Right cardiac atrium (tissue), 5 donors: ENCODE measurements at places on chromosomes 7 and 10.

- DNase-seq: no peak
These were observed 68.0 kb downstream of the TRIL start for GRCh38 chr7:28890137-28890536.

GRCh38 chr7:23545493-23545892 is 13.7 kb upstream of the TRA2A start:
- no peak for DNase-seq

- no peak for DNase-seq
These were observed 1.8 kb upstream of the INTS1 start for GRCh38 chr7:1505731-1506550.

DNA sequence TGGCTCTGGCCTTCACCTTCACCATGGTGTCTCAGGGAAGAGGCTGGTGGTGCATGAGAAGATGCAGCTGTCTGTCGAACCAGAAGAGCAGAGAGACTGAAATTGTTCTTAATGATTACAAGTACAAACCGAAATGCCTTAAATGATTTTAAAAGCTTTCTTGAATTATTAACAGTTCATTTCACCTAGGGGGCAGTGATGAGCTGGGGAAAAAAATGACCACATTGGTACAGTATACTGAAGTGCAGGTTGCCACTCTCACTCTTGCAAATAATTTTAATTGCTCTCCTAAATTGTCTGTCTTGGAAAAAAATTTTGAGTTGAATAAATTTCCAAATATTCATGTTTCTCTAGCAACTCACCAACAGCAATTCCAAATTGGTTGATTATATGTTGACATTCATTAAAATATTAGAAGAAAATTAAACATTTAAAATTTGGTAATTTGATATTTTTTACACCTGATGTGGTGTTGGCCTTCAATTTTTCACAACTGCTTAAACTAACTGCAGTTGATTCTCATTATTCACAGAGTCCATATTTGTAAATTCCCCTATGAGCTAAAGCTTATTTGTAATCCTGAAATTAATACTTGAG is 692.6 kb downstream of the ZWINT start:
- no peak for DNase-seq

GRCh38 chr10:88913788-88914187 is 33.7 kb downstream of the STAMBPL1 start:
- no peak for DNase-seq

DNA sequence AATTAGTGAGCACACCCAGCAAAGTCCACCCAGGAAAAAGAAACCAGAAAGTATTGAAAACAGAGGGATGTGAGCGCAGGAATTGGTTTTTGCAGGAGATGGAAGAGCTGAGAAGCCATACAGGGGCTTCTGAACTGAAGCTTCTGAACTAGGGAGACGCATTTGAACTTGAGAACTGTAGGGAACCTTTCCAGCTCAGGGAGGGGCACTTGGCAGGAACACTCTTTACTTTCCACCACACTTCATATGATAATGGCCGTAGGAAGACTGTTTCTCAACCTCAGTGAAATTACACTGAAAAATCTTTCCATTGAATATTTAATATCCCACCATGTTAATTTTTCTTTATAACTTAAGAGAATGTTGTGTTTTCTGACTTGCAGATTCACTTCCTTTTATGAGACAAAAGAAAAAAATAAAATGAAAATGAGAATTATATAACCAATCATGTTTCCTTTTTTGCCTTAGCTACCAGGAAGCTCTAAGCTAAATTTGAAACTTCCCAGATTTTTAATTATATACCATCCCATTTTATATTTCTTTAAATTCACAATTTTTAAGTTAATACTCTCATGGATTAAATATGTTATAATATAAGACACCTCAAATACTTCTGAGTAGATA is 98.3 kb upstream of the TCF7L2 start:
- DNase-seq: no peak

DNA sequence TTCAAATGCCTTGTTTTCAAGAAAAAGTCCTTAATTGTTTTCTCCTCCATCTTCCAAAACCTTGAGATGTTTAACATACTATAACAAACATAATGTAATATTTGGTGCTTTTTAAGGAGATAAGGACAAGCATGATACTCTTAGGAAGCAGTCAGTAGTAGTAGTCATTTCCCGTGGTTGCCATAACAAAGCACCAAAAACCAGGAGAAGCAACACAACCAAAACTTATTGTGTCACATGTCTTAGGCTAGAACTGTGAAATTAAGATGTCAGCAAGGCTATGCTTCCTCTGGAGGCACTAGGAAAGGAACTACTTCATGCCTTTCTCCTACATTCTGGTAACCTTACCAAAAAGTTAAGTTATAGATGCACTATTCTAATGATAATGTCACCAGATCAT is 106.8 kb downstream of the MBL2 start:
- DNase-seq: no peak

GRCh38 chr10:6301488-6302075 is 98.8 kb downstream of the PFKFB3 start:
- DNase-seq: no peak

GRCh38 chr7:37495574-37496184 is 47.0 kb upstream of the ELMO1 start:
- no peak for DNase-seq

- DNase-seq: no peak
These were observed 226.5 kb downstream of the INHBA start for GRCh38 chr7:41476460-41476803.

GRCh38 chr7:36207451-36208291 is 54.6 kb downstream of the EEPD1 start:
- DNase-seq: peak; percentile 43

DNA sequence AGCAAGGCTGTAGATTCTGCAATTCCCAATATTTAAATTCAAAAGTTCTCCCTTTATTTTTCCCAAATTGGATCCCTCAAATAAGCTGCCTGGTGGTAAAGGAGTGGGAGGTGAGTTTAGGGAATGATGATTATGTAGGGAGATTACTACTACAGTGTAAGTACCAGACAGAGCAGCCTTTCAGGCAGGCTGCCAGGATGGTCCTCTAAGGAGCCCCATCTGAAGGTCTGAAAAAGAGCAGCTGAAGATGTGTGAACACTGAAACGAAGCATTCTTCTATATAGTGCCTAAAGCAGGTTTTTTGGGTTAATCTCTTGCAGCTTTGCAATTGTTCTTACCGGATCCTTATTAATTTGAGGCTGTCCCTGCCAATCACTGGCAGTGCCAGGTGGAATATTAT is 84.7 kb downstream of the CREB5 start:
- no peak for DNase-seq

DNA sequence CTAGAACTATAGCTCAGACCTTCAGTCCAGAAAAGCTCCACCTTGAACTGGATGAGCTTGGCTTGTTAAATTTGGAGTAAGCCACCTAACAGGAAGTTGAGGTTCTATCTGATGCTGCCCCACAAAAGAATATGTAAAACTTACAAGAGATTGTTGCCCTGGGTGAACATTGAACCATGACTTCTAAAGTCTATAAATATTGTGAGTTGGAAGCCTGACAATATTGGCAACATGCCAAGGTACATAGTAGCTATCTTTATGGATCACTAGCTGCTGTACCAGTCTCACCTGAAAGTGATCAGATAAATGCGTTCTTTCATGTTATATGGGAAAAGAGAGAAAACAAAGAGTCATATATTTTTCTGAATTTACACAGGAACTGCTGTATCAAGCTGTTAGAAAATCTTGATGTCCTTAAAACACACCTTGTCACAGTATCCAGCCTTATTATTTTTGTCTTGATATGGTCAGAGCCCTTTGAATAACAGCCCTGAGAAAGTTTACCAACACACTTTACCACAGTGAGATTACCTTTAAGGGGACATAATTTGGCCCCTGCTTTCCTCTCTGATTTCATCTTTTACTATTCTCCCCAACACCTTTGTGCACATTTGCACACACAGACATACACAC is 92.0 kb downstream of the LSMEM1 start:
- DNase-seq: no peak

GRCh38 chr10:31340343-31340742 is 21.3 kb downstream of the ZEB1 start:
- no peak for DNase-seq

- DNase-seq: peak; percentile 87
These were observed 63.7 kb upstream of the WAPL start for GRCh38 chr10:86585037-86585929.

DNA sequence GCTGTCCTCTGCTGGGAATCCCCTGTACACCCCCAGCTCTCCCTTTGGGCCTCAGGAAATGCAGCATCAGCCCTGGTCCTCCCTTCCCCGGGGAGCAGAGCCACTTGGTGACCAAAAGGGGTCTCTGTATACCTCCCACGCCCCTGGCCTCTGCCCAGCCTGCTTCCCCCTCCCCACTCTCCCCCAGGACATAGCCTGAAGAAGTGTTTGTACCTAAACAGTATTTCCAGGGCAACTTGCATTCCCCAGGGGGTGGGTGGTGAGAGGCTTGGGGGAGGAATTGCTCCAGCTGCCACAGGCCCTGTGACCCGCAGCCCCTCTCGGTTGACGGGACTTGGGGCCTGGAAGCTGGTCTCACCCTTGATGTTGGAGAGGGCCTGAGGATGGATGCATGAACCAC is 39.3 kb downstream of the TMEM270 start:
- no peak for DNase-seq

- DNase-seq: no peak
These were observed 65.1 kb downstream of the RSU1 start for GRCh38 chr10:16752099-16752498.

DNA sequence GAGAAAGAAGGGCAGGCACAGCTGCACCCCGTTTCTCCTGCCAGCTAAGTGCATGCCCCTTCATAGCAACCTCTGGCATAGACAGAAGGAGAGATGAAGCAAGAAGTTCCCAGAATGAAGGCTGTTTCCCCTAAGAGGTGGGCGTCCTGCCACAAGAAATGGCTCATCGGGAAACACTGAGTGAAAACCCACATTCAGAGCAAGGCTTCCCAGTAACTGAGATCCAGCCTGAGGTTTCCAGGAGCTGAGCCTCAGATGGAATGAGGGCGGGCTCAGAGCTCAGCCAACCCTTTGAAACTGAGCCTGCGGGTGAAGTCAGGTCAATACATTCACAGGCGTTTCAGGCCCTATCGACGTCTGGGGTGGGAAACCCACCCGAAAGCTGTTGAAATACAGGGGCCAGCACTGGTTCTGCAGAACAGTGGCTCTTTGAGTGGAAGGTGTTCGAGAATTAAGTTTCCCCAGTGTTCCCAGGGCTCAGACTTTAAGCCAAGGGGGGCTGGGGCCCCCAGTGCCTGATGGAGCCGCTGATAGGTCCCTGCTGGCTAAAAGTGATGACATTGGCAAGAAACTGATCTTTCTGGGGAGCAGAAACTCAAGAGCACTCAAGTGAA is 510.2 kb downstream of the RPS24 start:
- DNase-seq: peak; percentile 86

DNA sequence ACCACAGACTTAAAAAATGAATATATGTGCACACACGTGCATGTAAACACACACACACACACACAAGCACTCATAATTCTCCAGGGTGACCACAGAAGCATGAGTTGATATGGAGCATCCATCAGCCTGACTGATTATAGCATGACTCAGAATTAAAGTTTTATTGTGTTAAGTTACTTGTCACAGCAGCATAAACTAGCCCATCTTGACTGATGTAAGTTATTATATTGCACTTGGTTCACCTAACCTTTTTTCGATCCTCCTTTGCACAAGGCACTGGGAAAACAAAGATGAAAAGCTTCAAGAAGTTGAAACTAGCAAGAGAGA is 18.8 kb upstream of the SLC35G1 start:
- no peak for DNase-seq

GRCh38 chr7:144854839-144855424 is 19.1 kb upstream of the TPK1 start:
- no peak for DNase-seq

DNA sequence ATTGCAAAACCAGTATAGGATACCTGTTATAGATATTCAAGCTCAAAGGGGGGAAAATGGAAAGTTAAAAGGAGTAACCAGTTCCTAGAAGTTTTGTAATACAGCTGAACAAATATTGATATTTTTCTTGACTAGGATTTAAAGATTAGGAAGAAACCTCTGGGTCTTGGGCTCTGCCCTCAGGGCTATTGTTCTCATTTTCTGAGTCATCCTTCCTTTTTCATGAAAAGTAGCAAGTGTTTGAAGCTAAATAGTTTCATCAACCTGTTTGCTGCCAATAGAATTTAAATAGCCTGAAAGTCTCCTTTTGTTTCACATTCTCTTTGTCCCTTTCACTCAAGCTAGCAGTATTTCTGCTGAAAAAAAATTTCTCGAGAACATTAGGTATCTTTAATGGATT is 1061.1 kb upstream of the GHITM start:
- no peak for DNase-seq

DNA sequence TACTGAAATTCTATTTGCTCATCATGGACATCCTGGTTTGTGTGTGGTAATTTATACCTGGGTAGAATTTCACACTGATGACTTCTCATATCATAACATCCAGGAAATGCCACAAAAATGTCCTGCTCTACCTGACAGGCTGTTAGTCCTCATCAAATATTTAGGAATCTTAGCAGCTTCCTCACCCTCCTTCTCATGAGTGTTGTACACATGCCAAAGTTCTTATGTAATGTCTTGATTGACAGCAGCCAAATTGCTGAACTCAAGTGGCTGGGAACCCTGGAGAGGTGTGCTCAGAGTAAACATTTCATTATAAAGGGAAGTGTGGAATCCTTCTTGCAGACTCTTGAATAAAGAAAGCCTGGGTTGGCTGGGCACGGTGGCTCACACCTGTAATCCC is 8.9 kb downstream of the EEPD1 start:
- DNase-seq: no peak

- no peak for DNase-seq
These were observed 101.1 kb downstream of the TNS3 start for GRCh38 chr7:47480576-47481538.

DNA sequence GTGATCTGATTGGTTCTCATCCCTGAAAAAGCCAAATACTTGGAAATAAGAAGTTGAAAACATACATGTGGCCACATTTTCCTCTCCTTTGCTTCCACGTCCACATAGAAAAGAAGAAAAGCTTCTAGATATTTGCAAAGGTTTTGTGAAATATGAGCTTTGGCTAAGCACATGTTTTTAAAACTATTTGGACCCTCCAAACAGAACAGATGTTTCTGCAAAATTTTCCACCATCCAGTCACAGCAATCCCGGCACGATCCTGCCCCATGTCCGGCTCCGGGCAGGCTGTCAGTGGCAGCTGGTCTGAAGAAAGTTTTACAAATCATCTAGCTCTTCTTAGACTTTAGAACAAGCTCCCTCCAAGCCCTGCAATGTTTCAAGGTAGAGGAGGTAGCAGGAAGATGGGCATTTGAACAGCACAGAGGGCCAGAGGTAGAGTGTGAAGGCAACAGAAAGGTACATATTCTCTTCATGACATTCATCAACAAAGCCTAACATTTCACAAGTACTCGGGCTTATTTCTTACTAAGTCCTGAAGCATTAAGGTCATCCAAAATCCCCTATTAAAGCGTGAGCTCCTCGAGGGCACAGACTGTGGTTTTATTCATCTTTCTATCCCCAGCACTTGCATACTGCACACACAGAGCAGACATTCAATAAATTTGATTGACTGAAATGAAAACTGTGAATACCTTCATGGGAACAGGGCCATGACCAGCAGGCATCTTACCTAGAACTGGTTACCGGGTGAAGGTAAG is 110.1 kb downstream of the JAZF1 start:
- DNase-seq: no peak
